ENCODE measurements at places on chromosomes 2 and 18.

DNA sequence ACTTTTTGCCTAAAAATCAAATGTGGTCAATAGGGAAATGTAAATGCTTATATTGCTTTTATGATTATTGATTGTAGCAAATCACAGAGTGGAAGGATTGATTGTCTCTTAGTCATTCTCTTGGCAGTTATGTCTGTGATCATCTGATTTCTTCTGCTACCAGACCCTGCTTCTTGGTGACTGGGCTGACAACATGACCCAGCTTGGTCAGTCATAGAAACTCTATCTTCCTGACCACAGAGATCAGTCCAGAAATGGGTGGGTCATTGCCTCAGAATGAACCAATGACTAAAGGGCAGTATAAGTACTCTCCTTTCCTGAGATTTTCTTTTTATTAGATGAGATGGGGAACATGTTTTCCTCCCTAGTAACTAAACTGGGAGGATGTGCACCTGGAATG lies 87.6 kb downstream of the MAIP1 start:
- no peak for DNase-seq

DNA sequence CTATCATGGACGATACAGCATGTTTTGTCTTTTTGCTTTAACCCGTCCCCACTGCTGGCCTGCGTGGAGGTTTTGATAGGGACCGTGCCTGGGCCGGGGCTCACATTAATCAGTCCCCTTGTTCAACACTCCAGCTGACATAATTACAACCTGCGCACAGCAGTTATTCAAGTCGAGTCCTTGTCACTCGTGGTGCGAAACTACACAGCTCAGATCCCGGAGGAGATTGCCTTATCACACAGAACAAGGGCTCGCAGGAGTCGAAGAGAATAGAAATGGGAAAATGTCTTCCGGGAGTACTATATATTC lies 304.4 kb downstream of the ZNF407 start:
- no peak for DNase-seq

GRCh38 chr18:31574359-31574758 lies 17.3 kb upstream of the TTR start:
- no peak for DNase-seq

DNA sequence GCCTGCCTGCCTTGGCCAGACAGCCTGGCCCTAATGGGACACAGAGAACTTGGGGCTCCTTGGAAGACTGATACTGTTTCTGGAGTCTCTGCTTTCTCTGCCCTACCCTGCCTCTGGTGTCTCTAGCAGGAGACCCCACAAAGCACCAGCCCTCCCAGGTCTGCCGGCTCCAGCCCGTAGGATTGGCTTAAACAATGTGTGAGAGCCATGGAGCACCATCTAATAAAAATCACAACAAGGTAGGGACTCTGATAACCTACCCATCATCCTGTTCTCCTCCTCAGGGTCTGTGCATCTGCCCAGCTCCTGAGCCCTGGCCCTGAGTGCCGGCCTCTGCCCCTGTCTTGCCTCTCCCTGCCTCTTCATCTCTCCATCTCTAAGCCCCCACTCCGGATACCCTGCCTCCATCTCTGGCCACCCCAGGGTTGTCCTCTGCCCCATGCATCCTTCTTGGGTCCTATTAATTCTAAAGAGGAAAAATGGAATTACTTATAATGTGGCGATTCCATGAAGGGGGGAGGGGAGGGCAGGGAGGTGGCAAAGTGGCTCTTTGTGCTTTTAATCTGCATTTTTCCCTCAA lies 1.2 kb upstream of the ECEL1 start:
- no peak for DNase-seq

GRCh38 chr2:120861576-120862191 lies 126.0 kb downstream of the GLI2 start:
- DNase-seq: no peak

DNA sequence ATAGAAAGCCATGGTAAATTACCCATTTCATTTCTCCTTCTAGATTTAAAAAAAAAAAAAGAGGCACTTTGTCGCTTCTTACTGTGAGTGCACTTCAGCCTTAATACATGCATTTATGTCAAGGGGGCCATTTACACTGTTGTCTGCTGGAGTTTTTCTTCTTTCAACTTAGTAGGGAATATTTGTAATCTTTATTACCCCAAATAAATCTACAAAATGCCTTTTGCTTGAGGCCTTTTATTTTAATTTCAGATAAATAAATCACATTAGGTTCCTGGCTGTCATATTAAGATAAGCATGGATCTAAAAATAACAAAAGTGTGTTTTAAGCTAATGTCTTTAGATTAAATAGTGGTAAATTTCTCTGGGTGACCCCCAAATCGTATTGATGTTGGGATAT lies 276.0 kb downstream of the NCKAP5 start:
- no peak for DNase-seq

GRCh38 chr18:55699233-55699765 lies 111.3 kb upstream of the TCF4 start:
- no peak for DNase-seq

Measured in activated B cell treated with CpG ODN at 0.5 μM for 24 hours (primary cell).